Adipocyte (in vitro differentiated cells): ENCODE measurements at places on chromosomes 3 and 15.

DNA sequence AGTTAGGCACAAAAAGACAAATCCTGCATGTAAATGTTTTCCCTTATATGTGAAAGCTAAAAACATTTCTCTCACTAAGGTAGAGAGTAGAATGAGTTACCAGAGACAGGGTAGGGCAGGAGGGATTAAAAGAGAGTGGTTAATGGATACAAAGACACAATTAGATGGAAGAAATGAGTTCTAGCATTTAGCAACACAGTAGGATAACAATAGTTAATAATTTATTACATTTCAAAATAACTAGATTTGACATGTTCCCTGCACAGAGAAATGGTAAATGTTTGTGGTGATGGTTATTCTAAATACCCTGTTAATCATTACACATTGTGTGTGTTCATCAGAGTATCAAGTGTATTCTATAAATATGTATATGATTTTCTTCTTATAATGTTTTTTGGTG lies 1400.7 kb downstream of the OTOL1 start:
- no peak for DNase-seq

DNA sequence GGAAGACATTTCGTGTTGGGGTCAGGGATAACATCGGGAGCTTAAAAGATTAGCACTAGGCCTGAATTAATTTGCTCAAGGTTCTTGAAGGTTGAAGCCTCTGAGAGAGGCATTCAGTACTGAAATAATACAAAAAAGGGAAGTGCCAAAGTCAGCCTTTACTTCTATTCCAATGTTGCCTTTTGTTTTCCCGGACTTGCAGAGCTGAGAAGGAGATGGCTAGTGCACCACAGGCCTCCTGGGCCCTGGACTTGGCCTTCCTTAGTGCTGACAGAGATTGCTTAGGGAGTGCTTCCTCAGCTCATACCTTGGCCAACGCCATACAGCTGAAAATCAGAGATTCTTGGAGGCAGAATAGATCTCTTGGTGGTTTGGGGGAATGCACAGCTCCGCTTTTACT lies 333.6 kb upstream of the TBL1XR1 start:
- DNase-seq, result no peak

DNA sequence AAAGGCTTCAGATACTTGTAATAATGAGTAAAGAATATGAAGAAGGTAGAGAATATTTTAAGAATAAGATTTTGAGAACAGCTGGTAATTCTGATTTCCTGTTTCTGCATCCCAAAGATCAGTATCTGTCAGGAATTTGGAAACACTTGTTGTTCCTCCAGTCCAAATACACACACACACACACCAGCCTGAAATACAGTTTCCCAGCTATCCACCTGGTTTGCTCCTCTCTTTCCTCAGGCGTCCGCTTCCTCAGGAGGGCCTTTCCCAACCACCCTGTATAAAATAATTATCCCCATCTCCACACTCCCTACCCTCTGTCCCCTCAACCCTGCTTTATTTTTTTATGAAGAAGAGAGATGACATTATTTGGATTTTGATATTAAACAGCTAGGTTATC lies 2.0 kb upstream of the FSIP1 start:
- DNase-seq, result no peak

DNA sequence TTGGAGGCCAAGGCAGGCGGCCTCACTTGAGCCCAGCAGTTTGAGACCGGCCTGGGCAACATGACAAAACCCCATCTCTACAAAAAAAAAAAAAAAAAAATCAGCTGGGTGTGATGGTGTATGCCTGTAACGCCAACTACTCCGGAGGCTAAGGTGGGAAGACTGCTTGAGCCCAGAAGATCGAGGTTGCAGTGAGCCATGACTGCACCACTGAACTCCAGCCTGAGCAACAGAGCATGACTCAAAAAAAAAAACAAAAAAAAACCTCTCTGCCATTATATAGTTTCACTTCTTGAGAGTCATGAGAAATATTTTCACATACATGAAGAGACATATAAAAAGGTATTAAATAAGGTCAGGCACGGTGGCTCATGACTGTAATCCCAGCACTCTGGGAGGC lies 45.9 kb upstream of the CP start:
- no peak for DNase-seq

GRCh38 chr15:57565311-57565710 lies 26.4 kb upstream of the MYZAP start:
- DNase-seq, result no peak

DNA sequence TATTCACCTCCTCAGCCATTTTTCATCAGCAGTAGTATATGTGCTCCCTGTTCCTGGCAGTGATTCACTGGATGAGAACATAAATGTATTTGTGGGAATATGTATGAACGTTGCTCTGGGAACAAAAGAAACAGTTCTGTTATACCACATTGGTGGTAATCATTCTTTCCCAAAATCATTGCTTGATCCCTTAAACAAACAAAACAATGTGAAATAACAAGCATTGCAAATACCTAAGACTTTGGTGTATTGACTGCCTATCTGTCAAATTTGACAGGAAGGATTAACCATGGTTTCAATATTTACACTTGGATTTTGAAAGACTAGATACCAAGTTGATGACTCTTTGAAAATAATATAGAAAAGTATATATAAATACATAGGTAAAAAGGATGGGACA lies 284.1 kb downstream of the FHIT start:
- DNase-seq, result no peak

DNA sequence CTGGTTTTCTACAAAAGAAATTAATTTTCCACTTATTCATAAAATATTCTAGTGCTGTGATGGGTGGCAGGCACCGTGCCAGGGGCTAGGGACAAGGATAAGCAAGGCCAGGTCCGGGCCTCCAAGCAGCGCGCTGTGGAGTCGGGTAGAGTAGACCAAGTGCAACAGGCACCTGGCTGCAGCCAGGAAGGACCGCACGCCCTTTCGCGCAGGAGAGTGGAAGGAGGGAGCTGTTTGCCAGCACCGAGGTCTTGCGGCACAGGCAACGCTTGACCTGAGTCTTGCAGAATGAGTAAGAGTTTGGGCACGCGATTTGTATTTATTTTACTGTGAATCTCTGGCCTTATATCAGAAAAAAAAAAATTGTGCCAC lies at the start of gene CASR:
TSS of gene CASR (plus strand) at position 148 of the 372 bp plus-strand sequence. CDS start 70,522 bp downstream, outside the sequence.
- no peak for DNase-seq

GRCh38 chr3:106349191-106349881 lies 480.5 kb upstream of the CBLB start:
- no peak for DNase-seq

DNA sequence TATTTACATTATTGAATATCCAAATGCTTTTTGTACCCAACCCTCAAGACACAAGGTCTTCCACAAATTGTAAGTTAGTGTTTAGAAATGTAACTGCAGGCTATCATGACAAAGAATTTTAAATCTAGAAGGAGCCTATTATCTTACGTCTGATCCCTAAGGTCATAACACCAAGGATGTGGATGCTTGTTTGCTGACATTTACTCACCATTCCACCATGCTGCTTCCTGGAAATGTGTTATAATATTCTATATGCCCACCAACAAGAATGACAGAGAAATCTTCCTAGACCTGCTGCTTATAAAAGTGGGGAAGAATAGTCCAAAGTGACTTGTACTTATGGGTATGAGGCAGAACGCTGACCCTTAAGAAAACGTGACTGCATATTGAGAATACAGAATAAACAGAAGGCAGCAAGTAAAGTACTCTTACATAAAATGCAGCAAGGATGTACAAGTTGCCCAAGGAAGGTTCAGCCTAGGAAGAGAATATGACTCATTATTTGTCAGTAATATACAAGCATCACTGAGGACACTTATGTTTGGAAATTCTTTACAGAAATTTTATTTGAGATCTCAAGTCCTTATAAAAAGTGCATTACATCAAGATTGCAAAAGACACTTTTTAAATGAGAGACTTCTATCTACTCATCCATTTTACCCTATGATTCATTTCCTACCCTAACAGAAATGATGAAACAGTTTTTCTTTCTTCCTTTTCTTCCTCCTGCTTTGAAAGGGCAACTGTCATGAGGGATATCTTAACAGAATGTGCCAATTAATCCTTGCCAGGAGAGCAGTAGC lies 59.6 kb downstream of the ESYT3 start:
- DNase-seq, result peak; percentile 61

DNA sequence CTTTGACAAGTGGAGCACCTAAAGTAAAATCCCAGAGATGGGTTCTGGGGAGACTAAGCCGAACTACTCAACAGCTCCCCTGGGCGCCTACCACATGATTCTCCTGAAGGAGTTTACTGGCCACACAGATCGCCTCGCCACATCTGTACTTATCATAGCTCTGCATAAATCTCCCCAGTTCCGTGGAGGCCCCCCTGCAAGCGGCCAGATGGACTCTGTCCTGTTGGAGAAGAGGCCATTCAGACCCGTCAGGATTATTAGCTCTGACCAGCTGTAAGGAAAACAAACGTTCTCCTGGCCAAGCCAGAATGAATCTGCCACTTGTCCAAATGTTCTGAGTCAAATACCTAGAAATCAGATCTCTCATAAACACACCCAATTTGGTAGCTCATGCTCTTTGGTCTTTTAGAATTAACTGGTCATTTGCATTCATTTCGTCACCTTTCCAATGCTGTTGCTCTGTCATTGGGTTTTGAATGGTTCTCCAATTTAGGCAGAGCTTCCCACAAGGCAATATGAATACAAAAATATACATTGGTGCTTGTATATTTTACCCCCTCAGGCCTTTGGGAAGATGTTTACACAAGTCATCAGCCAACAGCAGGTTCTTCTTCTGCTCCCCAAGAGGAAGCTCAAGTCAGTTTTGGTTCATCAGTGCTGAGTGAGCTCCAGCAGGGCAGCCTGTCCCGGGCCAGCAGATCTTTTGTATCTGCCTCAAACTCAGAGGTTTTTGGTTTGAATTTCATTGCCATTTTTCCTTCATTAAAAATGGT lies 124.5 kb downstream of the THSD4 start:
- DNase-seq, result no peak

- peak; percentile 80 for DNase-seq
These were observed at the start of gene PCBP4 for GRCh38 chr3:51967384-51968169. TSS of gene PCBP4 (minus strand) at chr3:51967454. CDS start at chr3:51961240, 6,214 bp downstream.

GRCh38 chr3:123169492-123169929 lies 32.2 kb upstream of the SEC22A start:
- no peak for DNase-seq

DNA sequence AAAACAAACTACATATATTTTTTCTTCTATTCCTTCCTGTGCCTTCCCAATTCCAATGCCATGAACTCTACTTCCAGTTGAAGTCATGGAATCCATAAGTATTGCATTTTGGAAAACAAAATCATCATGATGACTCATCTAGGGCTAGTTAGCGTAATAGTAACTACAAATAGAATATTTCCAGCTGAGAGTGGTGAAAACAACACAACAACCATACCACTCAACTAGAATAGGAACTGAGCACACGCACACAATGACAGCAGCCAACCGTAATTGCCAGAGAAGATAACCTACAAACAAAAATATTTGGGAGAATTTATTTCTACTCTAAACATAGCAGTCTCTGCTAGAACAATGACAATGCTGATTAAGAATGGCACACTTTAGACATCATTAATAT lies 225.9 kb downstream of the FGF12 start:
- no peak for DNase-seq

GRCh38 chr15:70093481-70094319 lies 4.0 kb downstream of the TLE3 start:
- DNase-seq, result no peak

- no peak for DNase-seq
These were observed 1.9 kb downstream of the DNAJA4 start for GRCh38 chr15:78266229-78266628.

- no peak for DNase-seq
These were observed 50.3 kb upstream of the ACAN start for GRCh38 chr15:88752951-88753350.
